ENCODE measurements at places on chromosomes 1 and 21.
A peak's percentile ranks its signal among the peaks of the same experiment; 100 is the strongest.

DNA sequence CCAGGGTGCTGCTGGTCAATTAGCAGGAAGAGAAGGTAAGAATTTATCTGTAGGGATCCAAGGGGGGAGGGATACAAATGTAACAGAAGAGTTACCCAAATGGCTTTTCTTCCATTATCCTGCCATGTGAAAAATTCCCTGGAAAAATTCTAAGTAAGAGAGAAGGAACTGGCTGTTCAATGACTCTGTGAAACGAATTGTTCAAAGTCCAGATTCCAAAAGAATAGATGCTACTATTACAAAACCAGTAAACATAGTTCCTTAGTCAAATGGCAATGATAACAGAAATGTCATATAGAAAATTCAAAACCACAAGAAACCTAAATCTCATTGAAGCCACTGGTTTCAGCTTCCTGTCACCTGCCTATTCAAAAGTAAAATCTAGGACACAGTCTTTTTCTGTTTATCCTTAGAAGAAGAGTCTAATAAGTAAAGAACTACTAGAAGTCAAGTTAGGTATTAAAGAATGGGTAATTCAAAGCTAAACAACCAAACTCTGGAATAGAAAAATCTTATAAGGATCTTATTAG lies 102.6 kb downstream of the ZNF644 start:
- no peak for DNase-seq

GRCh38 chr1:110545492-110545891 lies 26.5 kb upstream of the KCNA10 start:
- DNase-seq, result no peak

GRCh38 chr1:2192031-2192995 lies 2.3 kb downstream of the FAAP20 start:
- no peak for DNase-seq

DNA sequence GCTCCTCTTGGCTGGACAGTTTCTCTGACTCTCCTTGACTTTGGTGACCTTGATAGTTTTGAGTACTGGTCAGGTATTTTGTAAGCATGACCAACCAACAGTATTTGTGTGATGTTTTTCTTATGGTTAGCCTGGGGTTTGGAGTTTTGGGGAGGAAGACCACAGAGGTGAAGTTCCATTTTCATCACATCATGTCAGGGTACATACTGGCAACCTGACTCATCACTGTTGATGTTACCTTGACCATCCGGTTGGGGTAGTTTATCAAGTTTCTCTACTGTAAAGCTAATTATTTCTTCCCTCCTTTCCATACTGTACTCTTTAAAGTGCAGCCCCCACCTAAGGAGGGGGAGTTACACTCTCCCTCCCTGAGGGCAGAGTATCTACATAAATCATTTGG lies 13.4 kb downstream of the OSCP1 start:
- DNase-seq, result no peak

- DNase-seq, result no peak
These were observed 126.2 kb downstream of the SIK1 start for GRCh38 chr21:43300496-43301408.

DNA sequence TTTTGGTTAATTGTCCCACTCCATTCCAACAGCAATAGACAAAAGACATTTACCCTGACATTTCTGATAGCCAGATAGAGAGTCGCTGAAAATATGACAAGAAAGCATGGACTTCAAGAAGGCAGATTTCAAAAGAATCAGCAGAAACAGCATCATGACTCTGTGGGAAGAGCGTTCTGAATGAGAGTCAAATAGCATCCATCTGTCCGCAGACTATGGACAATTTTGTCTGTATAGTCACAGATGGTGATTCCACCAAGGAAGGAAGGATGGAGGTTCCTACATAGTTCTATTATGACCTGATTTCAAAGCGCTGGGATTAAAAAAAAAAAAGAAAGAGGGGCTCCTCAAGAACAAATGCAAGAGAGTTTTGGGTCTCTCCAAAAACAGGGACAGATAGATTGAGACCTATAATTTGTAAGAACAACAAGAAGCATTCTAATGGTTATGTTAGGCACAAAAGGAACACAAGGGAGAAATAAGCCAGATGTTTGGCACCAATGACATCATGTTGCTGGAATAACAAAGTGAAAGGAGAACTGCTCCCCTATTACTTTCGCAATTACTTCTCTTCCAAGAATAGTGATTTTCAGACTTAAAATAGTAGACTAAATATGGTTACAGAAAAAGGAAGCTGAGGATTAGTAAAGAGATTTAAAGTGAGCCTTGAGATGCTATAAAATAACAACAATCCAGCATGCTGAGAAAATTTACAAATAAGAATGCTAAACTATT lies 28.5 kb downstream of the NIBAN1 start:
- DNase-seq, result peak; percentile 11

- DNase-seq, result no peak
These were observed 48.1 kb upstream of the BACE2 start for GRCh38 chr21:41119901-41120300.

GRCh38 chr1:22143065-22144033 lies at the start of gene WNT4:
TSS of gene WNT4 (minus strand) at chr1:22143097. CDS start at chr1:22142922, 175 bp downstream.
- DNase-seq, result peak; percentile 34

- DNase-seq, result no peak
These were observed 55.5 kb downstream of the TGFB2 start for GRCh38 chr1:218400624-218401023.

DNA sequence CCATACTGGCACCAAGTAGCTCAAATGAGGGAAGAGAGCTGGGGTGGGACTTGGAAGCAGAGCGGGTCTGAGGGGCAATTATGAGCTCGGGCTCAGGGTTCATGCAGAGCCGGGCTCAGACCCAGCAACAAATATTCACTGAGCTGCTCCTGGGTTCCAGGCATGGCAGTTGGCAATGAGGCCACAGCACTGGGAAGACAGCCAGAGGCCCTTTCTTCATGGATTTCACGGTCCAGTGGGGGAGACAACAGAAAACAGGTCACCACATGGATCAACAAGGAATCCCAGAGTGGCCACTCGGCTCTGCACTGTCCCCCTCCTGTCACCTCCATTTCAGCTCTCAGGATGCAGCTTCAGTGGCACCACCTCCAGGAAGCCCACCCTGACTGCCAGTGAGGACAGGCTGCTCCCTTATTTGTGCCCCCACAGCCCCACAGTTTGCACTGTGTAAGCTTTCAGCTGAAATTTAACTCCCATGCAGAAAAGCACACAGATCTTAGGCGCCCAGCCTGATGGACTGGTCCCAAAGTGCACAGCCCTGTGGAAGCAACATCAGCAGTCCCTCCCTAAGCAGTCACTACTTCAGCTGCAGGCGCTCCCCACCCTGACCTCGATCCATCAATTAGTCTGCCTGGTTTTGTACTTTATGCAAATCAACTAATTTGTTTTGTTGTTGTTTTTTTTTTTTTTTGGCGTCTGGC lies 22.4 kb downstream of the ARHGEF19 start:
- DNase-seq, result peak; percentile 39

DNA sequence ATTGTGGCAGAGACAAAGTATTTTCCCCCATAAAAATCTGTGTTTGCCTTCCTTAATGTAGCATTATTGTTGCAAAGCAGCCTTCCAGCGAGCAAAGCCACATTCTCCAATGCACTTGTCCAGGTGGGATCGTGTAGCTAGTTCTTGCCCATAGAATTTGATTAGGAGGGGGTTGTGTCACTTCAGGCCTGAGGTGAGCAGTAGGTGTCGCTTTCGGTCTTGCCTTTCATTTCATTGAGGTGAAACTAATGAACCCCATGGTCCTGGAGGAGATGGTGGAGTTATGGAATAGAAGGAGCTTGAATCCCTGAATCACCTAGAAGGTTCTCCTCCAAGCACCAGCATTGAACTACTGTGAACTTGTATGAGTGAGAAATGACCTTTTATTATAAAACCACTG lies 318.9 kb upstream of the PBX1 start:
- DNase-seq, result peak; percentile 52

DNA sequence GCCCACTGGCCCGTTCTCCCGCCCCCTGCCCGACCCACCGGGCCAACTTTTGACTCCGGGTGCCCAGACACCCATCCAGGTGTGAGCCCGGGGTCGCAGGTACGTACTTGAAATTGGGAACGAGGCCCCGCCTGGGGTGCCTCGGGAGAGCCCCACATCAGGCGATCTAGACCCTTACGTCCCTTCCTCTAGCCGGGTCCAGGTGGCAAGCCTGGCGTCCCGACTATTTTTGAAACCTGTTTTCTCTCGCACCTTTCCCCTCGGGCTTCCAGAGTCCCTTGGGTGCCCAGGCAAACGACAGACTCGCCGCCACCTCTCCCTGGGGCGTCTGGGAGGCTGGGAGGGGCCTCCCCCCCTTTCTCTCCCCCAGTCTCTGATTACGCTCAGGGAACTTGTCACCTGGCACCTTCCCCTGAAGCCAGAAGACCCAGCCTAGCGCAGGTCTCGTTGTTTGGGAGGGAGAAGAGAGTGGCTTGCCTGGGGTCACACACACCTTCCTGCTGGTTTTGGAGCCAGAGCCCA lies 898 bp downstream of the LDLRAP1 start:
- no peak for DNase-seq

DNA sequence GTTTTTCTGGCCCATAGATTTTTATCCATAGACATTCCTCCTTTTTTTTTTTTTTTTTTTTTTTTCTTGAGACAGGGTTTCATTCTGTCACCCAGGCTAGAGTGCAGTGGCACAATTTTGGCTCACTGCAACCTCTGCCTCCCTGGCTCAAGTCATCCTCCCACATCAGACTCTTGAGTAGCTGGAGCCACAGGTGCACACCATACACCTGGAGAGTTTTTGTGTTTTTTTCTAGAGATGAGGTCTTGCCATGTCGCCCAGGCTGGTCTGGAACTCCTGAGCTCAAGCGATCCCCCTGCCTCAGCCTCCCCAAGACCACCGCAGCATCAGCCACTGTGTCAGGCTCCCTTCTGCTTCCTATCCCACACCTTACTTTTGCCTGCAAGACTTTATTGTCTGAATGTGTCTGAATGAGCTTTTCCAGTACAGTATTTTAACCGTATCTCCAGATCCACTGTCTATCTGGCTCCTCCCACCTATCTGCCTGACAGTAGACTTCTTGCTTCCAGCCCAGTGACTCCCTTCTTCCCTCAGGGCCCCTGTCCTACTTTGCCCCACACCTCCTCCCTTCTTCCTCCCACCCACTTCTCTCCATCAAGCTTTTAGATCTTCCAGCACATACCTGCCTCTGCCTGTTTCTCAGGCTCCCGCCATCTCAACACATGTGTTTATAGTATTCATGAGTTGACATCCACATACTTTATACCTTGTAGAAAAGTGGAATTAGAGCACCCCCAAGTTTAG lies 6.1 kb downstream of the C1orf21 start:
- no peak for DNase-seq

- no peak for DNase-seq
These were observed 22.8 kb downstream of the RAB7B start for GRCh38 chr1:205980237-205980870.

DNA sequence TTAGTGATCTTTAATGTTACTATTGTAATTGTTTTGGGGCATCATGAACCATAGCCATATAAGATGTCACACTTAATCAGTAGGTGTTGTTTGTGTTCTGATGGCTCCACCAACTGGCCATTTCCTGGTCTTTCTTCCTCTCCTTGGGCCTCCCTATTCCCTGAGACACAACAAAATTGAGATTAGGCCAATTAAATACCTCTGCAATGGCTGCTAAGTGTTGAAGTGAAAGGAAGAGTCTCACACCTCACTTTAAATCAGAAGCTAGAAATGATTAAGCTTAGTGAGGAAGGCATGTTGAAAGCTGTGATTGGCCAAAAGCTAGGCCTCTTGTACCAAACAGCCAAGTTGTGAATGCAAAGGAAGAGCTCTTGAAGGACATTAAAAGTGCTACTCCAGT lies 30.7 kb downstream of the PPP2R5A start:
- peak; percentile 72 for DNase-seq

- DNase-seq, result no peak
These were observed 2.3 kb upstream of the CHI3L1 start for GRCh38 chr1:203188686-203189232.

DNA sequence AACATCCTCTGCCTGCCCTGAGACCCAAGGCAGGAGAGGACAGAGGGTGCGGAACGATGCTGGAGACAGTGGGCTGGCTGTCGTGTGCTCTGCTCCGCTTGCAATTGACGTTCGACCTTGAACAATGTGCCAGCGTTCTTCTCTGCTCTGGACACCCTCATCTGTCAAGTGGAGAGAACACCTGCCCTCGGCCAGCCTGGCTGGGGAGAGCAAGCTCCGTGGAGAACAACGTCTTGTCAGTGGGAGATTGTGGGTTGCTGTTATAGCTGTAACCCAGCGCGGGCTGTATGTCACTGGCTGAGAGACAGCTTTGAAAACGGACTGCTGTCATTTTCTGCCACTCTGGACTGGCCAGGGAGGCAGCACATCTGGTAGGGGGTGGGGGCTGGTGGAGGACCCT lies 14.7 kb downstream of the KIAA1614 start:
- DNase-seq, result no peak

DNA sequence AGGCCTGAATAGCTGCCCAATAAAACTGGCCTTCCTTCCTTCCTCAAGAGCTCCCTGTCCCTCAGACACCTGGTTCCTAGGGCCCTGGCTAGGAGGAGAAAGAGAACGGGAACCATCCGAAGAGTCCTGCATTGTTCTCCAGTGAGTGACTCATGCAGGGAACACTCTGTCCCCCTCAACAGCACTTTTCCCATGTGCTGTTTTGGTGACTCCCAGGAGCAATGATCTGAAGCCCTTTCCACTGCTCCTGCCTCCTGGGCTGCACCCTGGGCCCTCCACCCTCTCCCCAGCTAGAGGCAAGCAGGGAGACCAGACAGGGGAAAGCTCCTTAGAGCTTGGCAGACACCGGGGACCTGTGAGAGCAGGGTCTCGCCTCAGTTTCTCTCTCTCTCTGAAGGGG lies 18.9 kb downstream of the TNNT2 start:
- peak; percentile 69 for DNase-seq

GRCh38 chr1:112461200-112461871 lies 47.4 kb upstream of the WNT2B start:
- no peak for DNase-seq

DNA sequence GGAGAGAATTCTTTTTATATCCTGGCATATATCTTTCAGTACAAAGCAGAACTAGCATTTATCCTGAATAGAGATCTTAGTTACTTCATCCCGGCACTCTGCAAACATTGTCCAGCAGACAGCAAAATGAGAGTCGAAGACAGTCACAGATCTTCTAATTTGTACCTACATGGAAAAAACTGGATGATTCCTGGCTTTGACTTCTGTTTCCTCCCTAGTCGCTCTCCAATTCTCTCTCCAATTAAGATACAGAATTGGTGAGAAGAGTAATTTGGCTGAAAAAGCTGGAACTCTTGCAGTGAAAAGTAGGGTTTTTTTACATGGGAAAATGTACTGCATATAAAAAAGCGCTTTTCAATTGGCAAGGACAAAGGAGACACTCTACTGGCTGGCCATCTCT lies 151.1 kb upstream of the C8B start:
- DNase-seq, result no peak

GRCh38 chr1:28582248-28582615 lies 9.8 kb upstream of the RAB42 start:
- peak; percentile 49 for DNase-seq

DNA sequence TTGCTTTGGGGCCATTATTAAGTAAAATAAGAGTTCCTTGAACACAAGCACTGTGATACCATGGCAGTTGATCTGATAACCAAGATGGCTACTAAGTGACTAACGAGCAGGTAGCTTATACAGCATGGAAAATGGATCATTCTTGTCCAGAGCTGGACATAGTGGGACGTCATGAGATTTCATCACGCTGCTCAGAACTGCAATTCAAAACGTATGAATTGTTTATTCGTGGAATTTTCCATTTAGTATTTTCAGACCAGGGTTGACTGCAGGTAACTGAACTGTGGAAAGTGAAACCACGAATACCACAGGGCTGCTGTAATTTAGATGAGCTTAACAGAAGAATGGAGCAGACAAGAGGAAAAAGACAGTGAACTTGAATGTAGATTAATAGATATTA lies 38.9 kb downstream of the CCDC18 start:
- no peak for DNase-seq

GRCh38 chr1:228081578-228082213 lies 812 bp upstream of the ARF1 start:
- no peak for DNase-seq

All from MCF 10A (cell line).